ENCODE measurements at places on chromosomes 7 and 10.

- no peak for DNase-seq
These were observed 31.9 kb downstream of the RSBN1L start for GRCh38 chr7:77727936-77728701.

GRCh38 chr7:19295376-19295775, 150.2 kb upstream of the FERD3L start:
- DNase-seq = no peak

DNA sequence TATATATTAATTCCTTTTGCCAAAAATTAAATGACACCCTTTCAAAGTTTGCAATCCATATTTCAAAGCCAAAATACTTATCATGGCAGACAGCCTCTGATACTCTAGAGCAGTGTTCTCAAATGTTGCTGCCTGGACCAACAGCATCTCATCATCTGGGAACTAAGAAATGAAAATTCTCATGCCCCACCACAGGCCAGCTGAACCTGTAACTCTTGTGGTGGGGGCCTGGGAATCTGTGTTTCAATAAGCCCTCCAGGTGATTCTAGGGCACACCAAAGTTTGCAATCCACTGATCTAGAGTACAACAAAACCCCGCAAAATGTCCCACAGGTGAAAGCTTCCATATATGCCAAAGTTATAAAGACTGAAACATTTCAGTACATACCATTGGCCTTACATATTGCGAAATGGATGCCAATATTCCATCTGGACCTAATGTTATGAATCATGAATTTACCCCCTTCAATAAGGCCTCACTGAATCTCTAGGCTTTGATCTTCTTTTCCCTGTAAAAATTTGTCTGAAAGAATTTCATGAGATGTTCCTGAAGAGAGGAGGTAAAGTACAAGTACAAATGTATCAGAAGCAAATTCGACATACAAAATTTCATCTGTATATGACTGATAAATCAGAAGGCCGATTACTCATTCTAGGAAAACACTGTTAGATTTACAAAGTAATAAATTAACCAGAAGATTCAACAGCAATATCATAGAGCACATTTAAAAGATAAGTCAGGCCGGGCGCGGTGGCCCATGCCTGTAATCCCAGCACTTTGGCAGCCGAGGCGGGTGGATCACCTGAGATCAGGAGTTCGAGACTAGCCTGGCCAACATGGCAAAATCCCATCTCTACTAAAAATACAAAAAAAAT, 25.3 kb upstream of the EPC1 start:
- DNase-seq = no peak

- DNase-seq = no peak
These were observed 167.5 kb downstream of the RNLS start for GRCh38 chr10:88415533-88416130.

- DNase-seq = no peak
These were observed 745.1 kb upstream of the COBL start for GRCh38 chr7:52061666-52062065.

DNA sequence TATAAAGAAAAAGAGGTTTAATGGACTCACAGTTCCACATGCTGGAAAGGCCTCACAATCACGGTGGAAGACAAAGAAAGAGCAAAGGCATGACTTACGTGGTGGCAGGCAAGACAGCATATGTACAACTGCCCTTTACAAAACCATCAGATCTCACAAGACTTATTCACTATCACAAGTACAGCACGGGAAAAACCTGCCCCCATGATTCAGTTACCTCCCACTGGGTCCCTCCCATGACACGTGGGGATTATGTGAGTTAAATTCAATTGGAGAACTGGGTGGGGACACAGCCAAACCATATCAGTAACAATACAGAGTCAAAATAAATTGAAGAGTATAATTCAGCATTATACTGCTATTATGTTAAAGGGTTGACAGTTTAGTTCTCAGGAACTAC, 37.8 kb downstream of the RNLS start:
- no peak for DNase-seq

GRCh38 chr7:133183969-133184368, 68.9 kb upstream of the EXOC4 start:
- no peak for DNase-seq

GRCh38 chr7:128121711-128122530, 90.7 kb upstream of the LRRC4 start:
- no peak for DNase-seq

- no peak for DNase-seq
These were observed 112.4 kb downstream of the CABCOCO1 start for GRCh38 chr10:61775111-61775510.

- DNase-seq = no peak
These were observed 179.0 kb upstream of the PLPP4 start for GRCh38 chr10:120278069-120278468.

DNA sequence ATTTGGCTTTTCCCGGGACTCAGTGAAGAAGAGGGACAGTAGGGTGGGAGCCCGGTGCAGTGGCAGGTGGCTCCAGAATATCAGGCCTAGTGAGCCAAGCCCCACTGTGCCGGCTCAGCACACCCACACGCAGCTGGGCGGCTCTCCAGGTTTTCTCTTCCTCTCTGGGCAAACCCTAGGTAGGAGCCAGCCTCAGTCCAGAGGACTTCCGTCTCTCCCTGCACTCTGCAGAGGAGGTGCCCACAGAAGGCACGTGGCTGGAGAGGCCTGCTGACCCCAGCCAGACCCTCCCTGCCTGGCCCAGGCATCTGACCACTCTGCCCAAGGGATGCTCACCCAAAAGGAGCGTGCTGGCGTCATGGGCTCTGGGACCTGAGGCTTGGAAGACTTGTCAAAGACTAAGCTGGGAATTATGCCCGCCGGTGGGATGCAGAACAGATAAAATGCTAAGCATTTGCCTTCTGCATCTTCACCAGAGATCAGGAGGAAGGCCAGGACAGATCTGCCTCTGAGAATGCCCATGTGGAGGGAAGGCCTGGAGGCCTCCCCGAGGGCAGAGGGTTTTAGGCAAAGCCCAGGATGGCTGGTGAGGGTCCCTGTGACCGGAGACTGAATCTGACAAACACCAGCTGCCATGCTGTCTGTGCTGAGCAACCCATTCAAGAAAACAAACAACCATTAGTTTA, 40.2 kb downstream of the TCERG1L start:
- no peak for DNase-seq

- DNase-seq = no peak
These were observed 124.9 kb upstream of the CTTNBP2 start for GRCh38 chr7:117997862-117998825.

DNA sequence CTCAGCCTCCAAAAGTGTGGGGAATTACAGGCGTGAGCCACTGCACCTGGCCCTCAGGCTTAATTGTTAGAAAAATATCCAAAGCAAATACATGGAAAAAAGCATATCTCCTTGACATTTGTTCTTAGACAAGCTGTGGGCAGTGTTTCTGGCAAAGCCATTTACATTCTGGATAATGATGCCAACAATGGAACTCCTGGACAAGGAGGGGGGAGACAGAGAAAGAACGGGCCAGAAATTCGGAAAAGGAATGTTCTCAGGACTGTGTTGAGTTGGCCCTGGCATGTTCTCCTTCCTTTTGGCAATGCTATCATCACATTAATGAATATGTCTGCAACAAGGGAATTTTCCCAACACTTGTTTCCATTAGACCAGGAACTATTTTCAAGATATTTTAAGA, 88.7 kb downstream of the UBE2H start:
- no peak for DNase-seq

DNA sequence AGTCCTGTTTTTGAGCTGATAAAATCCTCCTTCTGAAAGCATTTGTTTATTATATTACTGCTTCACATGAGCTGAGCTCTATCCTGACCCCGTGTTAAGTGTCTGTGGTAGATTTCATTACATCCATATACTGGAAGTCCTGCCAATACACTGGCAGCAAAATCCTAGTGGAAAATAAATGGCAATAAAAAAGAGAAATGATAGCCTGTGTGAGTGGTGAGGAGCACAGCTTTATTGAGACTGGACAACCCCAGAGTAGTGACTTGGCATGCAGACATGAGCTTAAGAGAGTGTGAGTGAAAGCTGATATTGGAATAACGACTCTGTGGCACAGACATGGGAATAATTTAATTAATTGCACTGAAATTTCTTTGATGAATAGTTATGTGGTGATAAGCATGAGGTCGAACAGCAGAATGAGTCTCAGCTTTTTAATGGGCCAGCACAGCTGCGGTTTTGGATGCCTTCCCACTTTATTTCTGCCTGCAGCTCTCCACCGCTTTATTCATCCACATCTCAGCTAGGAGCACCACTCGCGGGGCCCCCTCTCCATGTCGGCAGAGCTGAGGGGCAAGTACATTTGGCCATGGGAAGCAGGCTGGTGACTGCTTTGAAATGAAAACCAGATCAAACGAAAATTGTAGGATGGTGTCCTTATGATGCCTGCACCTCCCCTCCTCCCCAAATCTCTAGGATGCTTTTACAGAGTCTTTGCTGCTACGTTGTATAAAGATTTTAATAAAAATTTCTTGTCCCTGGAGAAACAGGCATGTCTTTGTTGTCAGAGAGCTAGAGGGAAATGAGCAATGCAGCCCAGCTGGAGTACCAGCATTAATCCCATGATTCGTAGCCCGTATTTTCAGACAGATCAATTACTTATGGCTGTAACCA, 494.3 kb downstream of the AUTS2 start:
- DNase-seq = no peak

DNA sequence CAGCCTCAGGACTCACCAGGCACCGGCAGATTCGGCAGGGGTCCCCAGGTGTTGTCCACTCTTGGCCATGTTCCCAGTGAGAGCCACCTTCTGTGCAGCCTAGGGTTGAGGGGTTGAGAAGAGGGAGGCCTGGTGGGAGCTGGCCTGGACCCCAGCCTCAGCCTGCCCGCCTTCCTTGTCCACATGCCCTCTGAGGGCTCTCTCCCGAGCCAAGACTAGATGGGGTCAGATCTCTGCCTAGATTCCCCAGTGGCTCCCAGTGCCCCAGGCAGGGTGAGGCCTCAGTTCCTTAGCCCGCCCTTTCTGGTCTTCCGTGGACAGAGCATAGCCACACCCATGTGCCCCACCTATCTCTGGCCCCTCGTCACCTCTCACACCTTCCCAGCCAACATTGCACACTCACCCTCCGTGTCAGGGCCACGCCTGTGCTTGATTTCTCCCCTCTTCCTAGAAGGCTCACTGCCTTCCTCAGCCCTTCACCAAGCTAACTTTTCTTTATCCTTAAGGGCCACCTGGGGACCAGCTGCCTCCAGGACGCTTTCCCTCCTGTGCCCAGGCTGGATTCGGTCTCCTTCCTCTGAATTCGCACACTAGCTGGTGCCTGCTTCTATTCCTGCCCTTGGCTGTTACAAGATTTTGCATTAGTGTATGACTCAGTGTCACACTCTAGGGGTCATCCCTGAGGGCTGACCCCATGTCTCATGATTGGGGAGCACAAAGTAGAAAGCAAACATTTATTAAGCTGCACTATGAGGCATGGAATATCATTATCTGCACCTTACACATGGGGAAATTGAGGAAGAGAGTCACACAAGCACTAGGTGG, 7.5 kb downstream of the KCP start:
- no peak for DNase-seq

DNA sequence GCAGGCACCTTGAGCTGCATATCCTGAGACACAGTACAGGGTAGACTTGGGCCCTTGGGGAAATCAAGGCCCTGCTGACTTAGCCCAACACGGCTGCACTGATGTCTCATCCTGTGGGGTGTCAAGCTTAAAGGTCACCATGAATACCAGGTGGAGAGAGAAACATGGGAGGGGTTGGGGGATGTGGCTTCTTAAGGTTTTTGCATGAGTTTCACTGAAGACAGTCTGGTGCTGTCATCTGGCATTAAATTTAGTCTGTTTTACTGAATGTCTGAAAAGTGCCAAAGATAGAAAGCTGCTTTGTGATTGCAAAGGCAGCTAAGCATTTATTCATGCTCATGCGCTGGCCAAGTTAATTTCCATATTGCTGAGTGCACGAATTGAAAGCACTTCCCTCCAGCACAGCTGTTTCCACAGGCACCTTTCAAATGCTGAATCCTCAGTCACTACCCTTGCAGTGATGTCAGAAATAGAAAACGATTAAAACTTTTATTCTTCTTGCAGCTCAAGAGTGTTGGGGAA, 102.1 kb downstream of the OSBPL3 start:
- no peak for DNase-seq

DNA sequence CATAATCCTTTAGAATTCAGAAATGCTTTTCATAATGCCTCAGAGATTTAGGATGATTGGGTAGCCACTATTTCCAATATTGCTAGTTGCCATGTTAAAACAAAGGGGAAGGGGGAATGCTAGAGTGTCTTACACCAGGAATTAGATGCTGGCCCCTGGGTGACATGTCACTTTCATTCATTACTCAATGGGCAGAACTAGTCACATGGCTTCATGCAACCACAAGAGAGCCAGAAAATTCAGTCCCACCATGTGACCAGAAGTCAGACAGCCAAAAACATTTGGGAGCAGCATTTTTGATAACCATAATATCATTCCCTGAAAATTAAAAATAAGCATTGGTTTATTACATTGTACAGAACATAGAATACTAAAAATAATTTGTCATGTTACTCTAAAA, 81.2 kb downstream of the CREB5 start:
- no peak for DNase-seq

- DNase-seq = no peak
These were observed 13.9 kb downstream of the HNRNPA2B1 start for GRCh38 chr7:26186364-26187311.

DNA sequence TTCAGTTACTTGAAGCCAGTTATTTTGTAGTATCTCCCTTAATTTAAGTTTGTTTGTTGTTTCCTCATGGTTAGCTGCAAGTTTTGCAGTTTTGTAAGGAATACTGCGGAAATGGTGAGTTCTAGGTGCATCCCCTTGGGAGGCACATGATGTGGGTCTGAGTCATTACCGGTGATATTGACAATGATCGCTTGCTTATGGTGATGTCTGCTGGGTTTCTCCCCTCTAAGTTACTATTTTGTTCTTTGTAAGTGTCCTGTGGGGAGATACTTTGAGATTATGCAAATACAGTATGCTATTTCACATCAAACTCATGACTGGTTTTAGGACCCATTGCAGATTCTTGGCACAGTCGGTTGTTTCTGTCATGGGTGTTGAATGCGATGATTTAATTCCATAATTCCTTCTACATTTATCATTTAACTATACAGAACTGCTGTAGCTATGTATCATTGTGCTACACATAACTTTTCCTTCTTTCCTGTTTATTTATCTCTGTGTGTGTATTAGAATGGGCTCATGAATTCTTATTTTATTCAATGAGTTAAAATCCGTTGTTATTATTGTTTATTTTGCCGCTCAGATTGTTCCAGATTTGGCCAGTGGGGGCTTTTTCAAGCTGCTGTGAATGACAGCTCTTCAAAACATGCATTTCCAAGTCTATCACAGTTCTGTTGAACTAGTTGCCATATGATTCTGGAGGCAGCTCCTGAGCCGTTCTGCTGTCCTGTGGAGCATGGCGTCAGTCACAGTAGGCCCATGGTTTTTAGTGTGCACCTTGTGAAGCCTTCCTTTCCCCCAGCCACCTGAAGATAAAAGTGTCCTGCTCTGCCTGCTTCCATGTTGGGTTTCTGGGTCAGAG, 18.4 kb downstream of the TSPAN14 start:
- DNase-seq = no peak

DNA sequence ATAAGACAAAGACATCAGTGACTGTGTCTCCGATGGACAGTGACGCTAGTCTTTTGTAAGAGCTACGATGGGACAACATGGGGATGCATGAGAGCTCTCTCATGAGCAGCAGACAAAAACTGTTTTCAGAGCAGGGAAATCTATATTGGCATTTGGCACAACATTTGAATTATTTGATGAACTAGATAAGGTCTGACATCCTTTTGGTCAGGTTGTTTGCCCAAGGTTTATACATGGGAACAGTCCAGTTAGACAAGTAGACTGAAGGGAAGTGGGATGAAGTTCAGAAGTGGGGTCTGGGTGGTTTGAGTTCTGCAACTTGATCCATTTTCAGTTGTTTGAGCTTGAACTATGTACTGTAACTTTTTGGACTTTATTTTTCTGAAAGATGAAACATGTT, 50.8 kb downstream of the BUB3 start:
- DNase-seq = no peak

Data from GDM1 (cell line).